ENCODE measurements at places on chromosomes 3 and 15.

GRCh38 chr3:185056908-185057307 is 96.0 kb downstream of the C3orf70 start:
- DNase-seq, result no peak

GRCh38 chr3:60190073-60190472 is 1061.2 kb downstream of the FHIT start:
- no peak for DNase-seq

DNA sequence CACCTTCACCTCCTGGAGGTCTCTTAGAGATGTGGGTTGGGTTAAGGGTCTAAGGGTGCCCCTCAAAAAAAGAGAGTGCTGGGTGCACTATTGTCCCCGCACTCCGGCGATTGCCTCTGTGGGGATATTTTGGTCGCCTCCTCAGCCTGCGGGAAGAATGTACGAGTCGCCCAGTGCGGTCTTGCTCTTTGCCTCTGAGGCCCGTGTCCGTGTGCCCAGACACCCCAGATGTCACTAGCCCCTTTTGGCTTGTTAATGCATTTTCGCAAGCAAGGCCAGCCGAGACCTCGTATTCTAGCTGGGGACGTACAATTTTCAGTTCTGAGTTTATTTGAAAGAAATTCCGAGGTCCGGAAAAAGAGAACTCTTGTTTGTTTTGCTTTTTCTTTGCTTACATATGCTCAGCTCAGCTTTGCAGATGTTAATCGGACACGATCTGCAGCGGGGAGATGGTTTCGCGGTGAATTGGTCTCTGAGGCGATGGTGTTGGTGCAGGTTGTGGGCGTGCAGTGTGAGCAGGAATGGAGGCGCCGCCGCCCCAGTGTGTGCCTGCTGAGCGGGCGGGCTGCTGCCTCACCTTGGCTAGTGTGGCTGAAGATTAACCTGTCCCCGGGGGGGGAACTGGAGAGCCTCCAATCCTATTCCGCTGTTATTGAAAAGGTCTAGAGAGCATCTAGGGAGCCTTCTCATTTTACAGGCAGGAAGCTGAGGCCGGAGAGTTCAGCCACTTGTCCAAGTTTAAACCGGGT is 1.4 kb downstream of the ST6GAL1 start:
- DNase-seq, result peak; percentile 67

- DNase-seq, result no peak
Measured at GRCh38 chr3:13865581-13865980, 14.3 kb downstream of the WNT7A start.

- DNase-seq, result no peak
Measured at GRCh38 chr15:65286069-65286703, 497 bp downstream of the PARP16 start.

GRCh38 chr3:76615719-76616118 is 424.2 kb upstream of the ROBO2 start:
- DNase-seq, result no peak

GRCh38 chr3:54731732-54732445 is 196.0 kb downstream of the LRTM1 start:
- no peak for DNase-seq

All from stimulated activated CD8-positive, alpha-beta memory T cell treated with anti-CD3 and anti-CD28 coated beads, Interleukin-7, amount 100 ng/mL, for 4 hours (primary cell).